ENCODE measurements at places on chromosomes 2 and 18.
A peak's percentile ranks its signal among the peaks of the same experiment; 100 is the strongest.

DNA sequence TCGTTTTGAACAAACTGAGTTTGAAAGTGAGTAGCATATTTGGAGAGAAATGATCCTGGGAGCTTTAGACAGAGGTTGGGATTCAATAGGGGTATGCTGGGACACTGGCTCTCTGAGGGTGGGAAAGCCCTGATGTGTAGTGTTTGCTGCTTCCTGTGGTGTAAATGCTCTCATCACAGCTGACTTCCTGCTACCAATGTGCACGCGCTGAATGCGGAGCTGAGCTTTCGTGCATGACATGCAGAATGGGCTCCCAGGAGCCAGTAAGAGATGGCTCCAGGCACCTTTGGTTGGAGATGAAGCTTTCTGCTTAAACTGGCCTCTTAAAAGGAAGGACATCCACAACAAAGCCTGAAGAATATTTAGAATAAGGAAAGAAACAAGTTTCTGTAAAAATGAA lies 224.1 kb upstream of the CCDC150 start:
- DNase-seq, result no peak

GRCh38 chr18:76315722-76316230 lies 179.3 kb downstream of the ZNF516 start:
- DNase-seq, result no peak

DNA sequence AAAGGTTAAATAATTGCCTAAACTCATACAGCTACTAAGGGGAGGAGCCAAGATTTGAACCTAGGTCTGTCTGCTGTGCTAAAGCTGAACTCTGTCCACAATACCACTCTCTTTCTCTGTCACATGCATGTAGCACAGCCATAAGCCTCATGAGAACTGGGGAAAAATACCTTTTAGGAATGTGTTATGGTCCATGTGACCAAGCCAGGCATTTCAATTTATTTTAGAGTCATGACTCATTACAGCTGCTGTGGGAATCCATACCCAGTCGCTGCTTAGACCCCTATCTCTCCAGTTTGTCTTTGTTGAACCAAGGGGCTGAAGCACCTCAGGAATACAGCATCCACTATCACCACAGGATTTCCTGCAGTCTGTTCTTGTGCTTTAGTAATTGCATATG lies 200.0 kb upstream of the SIX3 start:
- DNase-seq, result no peak

DNA sequence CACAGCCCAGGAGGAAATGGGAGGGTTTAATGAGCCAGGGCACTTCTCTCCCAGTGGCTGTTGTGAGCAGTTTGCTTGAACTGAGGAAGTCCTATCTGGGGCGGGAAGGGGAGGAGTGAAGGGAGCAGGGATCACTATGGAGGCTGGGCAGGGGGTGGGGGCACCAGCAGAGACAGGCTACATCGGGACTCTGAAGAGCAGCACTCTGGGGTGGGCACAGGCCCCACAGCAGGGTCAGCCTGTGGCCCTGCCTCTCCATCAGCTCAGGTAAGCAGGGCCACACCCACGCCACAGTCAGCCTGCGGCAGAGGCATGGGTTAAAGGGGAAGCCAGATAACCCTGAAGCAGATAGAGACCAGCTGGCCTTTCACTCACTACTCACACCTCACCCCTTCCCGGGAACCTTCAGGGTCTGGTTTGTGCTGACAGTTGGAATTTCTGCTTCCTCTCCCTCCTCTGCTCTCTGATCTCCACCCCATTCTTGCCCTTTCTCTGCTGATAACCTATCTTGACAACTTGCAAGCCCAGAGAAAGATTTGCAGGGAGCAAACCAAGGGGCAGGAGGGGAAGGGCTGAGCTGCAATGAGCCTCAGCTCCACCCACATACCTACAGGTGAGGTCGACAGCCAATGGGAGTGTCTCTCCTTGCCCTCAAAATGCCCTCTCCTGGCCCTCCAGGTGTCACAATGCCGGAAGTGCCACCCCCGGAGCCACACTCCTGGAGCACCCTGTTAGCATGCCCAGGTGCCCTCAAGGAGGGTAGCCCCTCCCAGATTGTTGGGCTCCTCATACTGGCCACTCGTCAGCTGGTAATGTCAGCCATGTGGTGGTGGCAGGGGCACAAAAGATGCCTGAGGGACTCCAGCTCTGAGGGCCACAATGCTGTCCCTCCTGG lies 3.7 kb downstream of the SIGLEC15 start:
- no peak for DNase-seq

GRCh38 chr18:11148680-11149440 lies 509 bp downstream of the PIEZO2 start:
- no peak for DNase-seq

DNA sequence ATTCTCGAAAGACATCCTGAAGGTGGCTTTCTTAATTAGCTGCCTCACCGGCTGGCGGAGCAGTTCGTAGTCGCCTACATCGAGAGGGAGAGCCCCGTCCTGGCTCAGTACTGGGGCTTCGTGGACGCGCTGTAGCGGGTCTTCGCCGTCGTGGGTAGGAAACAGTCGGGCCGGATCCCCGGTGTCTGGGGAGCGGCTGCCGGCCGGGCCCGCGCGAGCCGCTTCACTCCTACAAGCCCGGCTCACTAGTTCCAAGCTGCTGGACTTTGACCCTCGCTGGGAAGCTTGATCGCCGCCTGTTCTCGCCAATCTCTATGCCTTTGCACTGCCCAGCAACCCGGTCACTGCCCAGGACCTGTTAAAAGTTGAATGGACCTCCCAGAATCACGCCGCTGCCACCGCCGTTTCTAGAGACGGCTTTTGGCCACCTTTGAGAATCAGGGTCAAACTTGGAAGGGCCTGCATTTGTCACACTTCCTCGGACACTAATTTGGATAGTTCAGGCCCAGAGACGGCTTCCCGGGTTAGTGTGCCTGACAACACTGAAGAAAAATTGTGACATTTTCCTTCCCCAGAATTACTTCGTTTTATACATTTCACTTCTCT lies 41.4 kb upstream of the AKAIN1 start:
- DNase-seq, result peak; percentile 24

GRCh38 chr18:10557085-10557677 lies 31.4 kb downstream of the NAPG start:
- DNase-seq, result no peak
